ENCODE measurements at places on chromosomes 13 and 19.

- DNase-seq = no peak
These were observed 22.5 kb downstream of the ZIC5 start for GRCh38 chr13:99948907-99949678.

DNA sequence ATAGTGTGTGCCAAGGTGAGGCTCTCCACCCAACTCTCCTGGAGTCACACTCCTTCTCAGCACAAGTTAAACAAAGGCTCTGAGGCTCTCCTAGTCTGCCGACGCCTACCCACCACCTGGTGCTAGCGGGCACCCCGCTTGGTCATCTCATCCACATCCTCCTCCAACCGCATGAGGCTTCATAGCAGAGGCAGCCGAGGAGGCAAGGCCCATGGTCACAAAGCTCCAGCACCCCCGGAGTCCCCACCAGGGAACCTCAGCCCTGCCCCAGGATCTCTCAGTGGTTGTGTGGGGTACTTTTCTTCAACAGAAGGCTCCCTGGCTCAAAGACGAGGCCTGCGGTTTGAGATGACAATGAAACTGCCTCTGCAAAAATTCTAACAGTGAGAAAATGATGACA lies 43.0 kb downstream of the STK24 start:
- DNase-seq = no peak

DNA sequence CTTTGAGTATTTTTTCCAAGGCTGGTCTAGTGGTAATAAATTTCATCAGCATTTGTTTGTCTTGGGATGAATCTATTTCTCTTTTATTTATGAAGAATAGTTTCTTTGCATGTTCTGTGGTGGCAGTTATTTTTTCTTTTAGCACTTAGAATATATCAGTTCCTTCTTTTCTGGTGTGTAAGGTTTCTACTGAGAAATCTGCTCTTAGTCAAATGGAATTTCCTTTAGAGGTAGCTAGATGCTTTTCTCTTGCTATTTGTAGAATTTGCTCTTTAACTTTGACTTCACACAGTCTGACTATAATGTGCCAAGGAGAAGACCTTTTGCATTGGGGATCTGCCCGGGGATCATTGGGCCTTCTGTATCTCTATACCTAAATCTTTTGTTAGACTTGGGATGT lies 4.1 kb upstream of the SIGLEC6 start:
- no peak for DNase-seq

GRCh38 chr19:1650650-1651567 lies 1.5 kb downstream of the TCF3 start:
- no peak for DNase-seq

GRCh38 chr13:61927648-61928047 lies 512.0 kb upstream of the PCDH20 start:
- no peak for DNase-seq

GRCh38 chr19:4123615-4124568 lies at the start of gene MAP2K2:
MAP2K2 (minus strand) TSS chr19:4124122; CDS start chr19:4123875, 247 bp downstream.
- peak; percentile 59 for DNase-seq

DNA sequence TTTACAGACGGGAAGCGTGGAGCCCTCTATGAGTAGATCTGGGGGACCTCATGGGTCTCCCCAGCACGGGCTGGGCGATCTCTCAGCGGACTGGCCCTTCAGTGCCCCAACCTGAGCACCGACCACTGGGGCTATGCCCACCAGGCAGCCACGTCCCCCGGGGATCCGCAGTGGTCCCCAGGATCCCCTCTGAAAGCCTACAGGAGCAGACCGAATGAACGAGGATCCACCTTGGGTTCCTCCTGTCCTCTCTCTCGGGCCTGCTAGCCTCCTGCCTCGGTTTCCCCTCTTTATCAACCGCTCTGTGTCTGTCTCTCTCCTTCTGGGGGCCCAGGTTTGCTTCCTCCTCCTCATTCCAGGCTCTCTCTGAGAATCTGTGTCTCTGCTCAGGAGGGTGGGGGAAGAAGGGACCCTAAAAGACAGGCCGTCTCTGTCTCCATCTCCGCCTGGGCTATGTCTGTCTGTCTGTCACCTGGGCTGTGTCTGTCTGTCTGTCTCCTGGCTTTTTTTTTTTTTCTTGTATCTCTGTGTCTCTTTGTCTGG lies 2.0 kb upstream of the MEIS3 start:
- no peak for DNase-seq
